Stimulated activated CD8-positive, alpha-beta memory T cell treated with anti-CD3 and anti-CD28 coated beads, Interleukin-4, amount 100 ng/mL, for 4 hours (primary cell): ENCODE measurements at places on chromosomes 7 and 10.

DNA sequence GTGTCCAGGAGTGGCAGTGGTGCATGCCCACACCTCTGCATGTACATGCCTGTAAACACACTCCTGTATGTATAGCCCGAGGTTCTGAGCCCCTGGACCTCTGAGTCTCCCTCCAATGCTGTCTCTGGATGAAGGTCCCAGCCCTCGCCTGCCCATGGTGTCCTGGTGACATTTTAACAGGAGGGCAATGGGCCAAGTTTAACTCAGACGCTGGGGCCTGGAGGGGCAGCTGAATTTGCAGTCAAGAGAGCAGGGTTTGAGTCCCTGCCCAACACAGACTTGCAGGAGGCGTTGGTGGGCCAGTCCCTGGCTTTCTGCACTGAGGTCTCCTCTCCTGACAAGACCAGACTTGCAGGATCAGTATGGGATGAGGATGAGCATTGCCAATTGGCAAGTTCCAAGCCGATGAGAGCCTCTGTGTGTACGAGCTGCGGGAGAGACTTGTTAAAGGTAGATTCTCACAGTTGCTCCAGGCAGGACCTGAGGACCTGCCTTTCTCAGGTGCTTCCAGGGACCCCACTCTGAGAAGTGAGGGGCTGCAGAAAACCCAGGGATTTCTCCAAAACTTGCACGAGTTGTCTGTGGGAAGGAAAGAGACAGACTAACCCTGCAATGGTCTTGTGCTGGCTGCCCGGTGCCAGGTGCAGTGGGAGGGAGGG, 141.9 kb downstream of the ELFN1 start:
- no peak for DNase-seq

- DNase-seq = no peak
Measured at GRCh38 chr10:124592736-124593430, 131.3 kb downstream of the LHPP start.

- no peak for DNase-seq
Measured at GRCh38 chr10:88312855-88313254, 270.3 kb downstream of the RNLS start.

GRCh38 chr7:56175771-56176170, 59.6 kb upstream of the NUPR2 start:
- DNase-seq = no peak

DNA sequence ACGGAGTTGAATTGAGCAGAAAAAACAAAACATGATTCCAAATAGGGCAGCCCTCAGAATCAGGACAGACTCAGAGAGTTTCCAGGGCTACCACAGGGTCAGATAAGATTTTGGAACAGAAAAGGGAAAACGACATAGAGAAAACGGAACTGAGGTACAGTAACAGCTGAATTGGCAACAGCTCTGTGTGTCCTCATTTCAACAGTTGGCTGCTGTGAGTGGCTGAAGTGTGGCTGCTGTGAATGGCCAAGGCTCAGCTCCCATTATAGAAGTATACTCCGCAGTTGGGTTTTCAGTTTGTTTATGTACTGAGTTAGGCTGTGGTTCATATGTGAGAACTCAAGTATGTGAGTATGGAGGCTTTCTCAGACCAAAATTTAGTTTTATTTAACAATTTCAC, 32.0 kb downstream of the ANTXRL start:
- no peak for DNase-seq

GRCh38 chr10:131090761-131091661, 220.5 kb downstream of the TCERG1L start:
- no peak for DNase-seq

- DNase-seq = no peak
Measured at GRCh38 chr7:119256446-119257131, 1016.4 kb upstream of the KCND2 start.

GRCh38 chr10:14389981-14390590, 59.4 kb upstream of the FRMD4A start:
- no peak for DNase-seq

GRCh38 chr10:6402349-6402709, 177.7 kb downstream of the PRKCQ start:
- no peak for DNase-seq

DNA sequence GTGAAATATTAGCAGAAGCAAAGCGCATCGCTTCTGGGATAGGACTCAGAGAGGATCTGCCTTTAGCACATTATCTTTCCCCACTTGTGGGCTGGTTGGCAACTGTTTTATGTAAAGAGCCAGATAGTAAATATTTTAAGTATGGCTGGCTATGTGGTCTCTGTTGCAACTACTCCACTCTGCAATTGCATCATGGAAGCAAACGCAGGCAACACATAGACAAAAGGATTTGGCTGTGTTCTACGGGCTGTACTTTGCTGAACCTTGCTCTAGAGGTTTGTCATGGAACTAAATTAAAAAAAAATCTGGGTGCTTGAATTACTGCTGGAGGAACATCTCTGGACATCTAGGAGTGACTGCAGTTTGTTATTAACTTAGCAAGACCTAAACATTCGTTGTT, 307.8 kb upstream of the TPK1 start:
- no peak for DNase-seq

DNA sequence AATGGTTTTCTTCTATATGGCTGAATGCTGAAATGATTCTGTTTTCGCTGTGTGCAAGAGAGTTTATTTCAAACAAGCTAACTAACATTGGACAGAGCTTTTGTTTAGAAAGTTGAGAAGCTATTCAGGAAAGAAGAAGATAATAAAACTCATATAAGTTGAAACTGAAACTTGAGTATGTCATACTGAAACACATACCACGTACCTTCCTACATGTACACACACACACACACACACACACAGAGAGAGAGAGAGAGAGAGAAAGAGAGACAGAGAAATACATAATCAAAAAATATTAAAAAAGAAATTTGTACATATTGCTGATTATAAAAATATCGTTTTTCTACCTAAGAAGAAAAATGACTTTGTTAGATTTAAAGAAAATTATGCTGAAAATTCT, 561.9 kb upstream of the KCND2 start:
- DNase-seq = no peak

GRCh38 chr7:112420236-112420861, 29.9 kb upstream of the IFRD1 start:
- DNase-seq = no peak

DNA sequence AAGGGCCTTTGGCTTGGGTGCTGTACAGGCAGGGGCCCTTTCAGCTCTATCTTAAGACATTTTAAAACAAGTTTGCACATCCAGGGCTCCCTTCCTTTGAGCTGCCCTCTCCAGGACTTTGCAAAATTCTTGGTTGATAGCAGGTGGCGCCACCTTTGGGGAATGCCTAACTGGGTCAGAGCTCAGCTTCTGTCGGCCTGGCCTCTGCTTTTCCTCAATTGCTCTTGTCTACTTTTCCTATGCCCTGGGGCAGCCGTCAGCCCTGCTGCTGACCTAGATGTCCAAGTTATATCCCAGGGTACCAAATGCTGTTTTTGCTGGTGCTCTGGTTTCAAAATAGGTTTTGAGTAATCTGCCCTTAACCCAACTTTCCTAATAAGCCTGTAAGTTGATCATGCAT, 65.8 kb downstream of the APBB1IP start:
- DNase-seq = no peak

- no peak for DNase-seq
Measured at GRCh38 chr7:3188946-3189345, 112.1 kb upstream of the SDK1 start.

GRCh38 chr10:21364196-21365114, 161.0 kb downstream of the SKIDA1 start:
- DNase-seq = no peak

- DNase-seq = no peak
Measured at GRCh38 chr7:38244516-38244915, 28.9 kb downstream of the TARP start.

DNA sequence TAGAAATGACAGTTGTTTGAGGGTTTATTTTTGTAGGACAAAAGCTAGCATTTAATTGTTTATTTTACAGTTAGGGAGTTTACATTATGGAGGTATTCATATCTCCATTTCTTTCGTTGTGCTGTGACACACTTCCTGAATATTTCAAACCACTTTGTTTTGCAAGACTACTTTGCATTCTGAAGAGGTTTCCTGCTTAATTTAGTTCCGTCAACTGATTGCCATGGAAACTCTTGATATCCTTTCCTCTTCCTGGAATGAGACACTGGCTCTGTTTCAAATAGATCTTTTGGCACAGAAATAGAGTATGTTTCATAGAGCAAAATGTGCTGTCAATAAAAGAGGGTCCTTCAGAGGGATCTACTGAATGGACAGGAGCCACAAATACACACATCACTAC, 159.5 kb upstream of the AGR3 start:
- no peak for DNase-seq

GRCh38 chr10:96138102-96138501, 8.0 kb downstream of the ZNF518A start:
- DNase-seq = no peak

DNA sequence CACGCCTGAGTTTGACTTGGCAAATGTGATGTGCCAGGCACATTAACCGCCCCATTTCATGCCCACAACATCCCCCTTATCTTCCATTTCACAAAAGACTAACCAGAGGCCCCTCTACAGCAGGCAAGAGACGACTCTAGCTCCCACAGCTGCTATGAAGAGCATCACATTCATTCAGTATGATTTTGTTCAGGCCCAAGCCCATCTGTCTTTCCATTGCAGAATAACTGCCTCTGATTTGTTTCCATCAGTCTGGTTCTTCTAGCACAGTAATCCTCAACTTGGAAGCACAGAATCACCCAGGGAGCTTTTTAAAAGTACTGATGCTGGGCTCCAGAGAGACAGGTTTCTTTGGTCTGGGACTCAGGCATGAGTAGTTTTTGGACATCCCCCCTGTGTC, 169.7 kb downstream of the NEURL1 start:
- no peak for DNase-seq

DNA sequence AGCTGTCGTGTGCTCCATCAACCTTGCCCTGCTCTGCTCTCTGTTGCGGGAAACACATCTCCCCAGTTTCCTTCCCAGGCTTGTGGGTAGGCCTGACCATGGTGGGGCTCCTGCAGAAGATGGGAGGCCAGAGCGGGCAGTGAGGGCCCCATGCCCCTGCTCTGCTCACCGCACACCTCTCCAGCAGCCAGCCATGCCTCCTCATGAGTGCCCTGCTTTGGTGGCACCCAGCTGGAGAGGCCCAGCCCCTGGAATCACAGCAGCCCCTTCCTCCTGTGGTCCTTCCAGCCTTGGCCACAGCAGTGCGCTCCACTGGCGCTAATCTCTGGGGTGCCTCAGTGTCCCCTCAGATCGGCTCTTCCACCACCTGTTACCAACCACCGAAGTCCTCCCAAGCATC, 4.2 kb upstream of the OPN4 start:
- no peak for DNase-seq

DNA sequence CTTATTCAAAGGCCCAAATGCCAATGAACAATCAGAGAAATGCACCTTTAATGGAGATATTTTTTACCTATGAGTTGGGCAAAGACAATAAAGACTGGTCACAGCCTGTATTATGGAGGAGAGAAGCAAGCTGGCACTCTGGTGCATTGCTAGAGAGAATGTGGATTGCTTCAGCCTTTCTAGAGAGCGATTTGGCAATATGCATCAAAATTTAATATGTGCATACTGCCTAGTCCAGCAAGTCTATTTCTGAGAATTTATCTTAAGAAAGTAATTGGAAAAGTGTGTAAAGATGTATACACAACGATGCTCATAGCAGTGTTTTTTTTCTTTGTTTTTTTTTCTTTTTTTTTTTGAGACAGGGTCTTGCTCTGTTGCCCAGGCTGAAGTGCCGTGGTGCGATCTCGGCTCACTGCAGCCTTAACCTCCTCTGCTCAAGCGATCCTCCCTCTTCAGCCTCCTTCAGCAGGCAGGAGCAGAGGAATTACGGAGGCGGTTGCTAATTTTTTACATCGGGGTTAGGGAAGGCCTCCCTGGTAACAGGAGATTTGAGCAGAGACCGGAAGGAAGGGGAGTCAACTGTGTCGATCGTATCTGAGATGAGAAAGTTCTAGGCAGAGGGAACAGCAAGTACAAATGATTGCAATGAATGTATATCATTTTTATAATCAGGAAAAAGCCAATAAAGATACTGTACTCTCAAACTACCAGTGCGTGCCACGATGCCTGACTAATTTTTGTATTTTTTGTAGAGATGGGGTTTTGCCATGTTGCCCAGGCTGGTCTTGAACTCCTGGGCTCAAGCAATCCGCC, 16.4 kb downstream of the KIAA1549 start:
- no peak for DNase-seq

DNA sequence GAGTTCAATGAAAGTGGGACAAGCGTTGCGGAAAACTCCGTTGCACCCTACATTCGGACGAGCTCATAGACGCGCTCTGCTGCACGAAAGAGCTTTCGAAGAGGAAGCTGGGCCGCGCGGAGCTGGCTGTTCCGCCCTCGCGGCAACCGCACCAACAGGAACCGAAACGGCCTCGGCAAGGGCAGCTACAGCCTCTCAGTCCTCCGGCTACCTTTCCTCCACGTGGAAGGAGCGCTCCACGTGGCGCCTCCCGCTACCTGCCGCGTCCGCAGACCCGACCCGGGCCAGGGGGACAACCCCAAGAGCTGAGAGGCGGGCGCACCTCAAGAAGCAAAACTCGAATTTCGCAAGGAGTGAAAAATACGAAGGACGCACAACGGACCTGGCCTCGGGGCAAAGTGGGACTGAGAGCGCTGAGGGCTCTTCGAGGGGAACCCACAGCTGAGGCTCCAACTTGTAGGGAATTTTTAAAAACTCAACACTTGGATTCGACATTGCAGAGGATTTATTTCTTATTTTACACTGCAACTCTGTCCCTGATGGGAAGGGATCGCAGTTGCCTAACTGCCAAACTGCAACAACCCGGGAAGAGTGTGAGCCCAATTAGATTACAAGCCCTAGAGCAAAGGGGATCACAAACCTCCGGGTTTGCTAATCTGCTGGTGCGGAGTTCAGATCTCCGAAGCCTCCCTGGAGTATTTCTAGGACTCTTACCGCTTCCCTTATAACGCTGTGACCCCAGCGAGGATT, 1.4 kb downstream of the HPSE2 start:
- no peak for DNase-seq

DNA sequence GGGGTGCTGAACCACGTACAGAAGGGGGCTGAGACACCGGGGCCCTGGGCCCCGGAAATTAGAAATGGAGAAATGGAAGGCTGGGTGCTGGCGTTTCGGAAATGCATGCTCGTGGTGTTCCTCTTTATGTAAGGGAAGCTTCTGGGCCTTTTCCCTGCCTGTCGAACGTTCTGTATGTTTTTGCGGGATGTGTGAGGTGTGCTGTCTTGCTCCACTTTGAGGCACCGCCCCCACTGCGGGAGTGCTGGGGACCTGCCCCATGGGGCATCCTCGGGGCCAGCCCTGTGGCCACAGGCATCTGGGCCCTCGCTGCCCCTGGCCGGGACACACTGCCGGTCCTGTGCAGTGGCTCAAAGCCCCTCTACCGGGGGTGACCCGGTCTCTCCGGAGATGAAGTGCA, 1.7 kb upstream of the VENTX start:
- no peak for DNase-seq

DNA sequence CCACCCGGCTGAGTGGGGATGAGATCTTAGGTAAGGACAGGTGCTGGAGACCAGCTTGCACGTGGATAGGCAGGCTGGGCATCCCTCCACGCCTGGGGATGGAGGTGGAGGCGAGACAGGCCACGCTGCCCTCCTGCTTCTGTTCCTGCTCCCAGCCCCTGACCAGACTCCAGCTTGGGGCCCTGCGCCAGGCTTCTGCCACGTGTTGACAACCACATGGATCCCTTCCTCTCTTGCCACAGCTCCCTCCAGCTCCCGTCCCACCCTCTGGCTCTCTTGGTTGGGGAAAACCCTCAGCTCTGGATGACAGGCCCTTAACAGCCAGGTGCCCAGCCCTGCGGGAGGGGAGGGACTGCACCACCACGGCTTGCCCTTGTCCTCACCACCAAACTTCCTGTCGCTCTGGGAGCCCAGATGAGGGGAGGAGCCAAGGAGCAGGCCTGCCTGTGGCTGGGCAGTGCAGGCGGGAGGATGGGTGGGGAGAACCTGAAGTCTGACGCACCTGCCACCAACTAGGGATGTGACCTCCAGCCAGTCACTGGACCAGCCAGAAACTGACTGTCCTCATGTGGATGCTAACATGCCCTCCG, 36.0 kb downstream of the KCNH2 start:
- no peak for DNase-seq
